Karpas-422 (cell line): ENCODE measurements at places on chromosomes 1 and 21.

- no peaks in the 10 kb centered on the region for H3K4me1 ChIP-seq
- DNase-seq, result no peak
- H3K27me3 ChIP-seq, result no peaks in the 10 kb centered on the region
- no peak overlapping the region for H3K4me3 ChIP-seq
Observed at GRCh38 chr1:198212675-198213074, 55.9 kb downstream of the NEK7 start.

- peaks cover 16% of the 10 kb centered on the region for H3K4me1 ChIP-seq
- no peak overlapping the region for H3K27ac ChIP-seq
- no peaks in the 10 kb centered on the region for H3K36me3 ChIP-seq
- H3K27me3 ChIP-seq, result no peaks in the 10 kb centered on the region
- H3K4me3 ChIP-seq, result no peak overlapping the region
Observed at GRCh38 chr1:110134050-110134595, 16.2 kb upstream of the SLC6A17 start.

DNA sequence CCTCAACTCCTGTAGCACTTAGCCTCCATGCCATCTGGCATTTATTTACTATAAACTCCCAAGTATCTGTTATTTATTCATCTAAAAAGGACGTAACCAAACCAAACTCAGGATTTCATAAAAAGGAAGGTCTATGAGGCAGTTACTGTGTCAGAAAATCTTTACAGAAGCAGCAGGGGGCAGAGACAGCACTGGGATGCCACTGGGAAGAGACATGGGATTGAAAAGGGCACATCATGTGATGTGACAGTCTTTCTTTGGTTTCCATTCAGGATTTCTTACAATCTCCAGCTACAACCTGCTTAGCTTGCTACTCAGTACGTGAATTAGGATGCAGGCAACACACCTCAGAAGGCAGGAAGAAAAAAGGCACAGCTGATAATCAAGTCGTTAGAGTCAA is 31.2 kb downstream of the SPRTN start:
- peaks cover 8% of the 10 kb centered on the region; the same call in 1 of the 2 replicates for H3K4me1 ChIP-seq
- no peak overlapping the region for H3K27ac ChIP-seq
- H3K36me3 ChIP-seq, result peaks cover 21% of the 10 kb centered on the region; the same call in 1 of the 2 replicates

GRCh38 chr1:159431904-159432303 is at the start of gene OR10J4:
Gene OR10J4 (plus strand): TSS chr1:159432204.
- no peak within 1 kb of the TSS for H3K4me3 ChIP-seq
- no peaks in the 10 kb centered on the region; the same call in 1 of the 2 replicates for H3K27me3 ChIP-seq
- H3K27ac ChIP-seq, result no peak within 1 kb of the TSS
- no peaks in the 10 kb centered on the region for H3K4me1 ChIP-seq

- no peaks in the 10 kb centered on the region for H3K36me3 ChIP-seq
- H3K27me3 ChIP-seq, result no peaks in the 10 kb centered on the region
- H3K4me3 ChIP-seq, result no peak overlapping the region
- no peak for DNase-seq
- no peak overlapping the region for H3K27ac ChIP-seq
Observed at GRCh38 chr1:229430761-229431283, 3.1 kb downstream of the ACTA1 start.

GRCh38 chr1:29096231-29096886 is 27.3 kb downstream of the TMEM200B start:
- H3K27me3 ChIP-seq, result no peaks in the 10 kb centered on the region
- no peak for DNase-seq
- no peaks in the 10 kb centered on the region for H3K36me3 ChIP-seq
- no peaks in the 10 kb centered on the region for H3K4me1 ChIP-seq
